A172 (cell line): ENCODE measurements at places on chromosomes 4 and X. TPM values are rescaled to one million over a fixed set of nuclear protein-coding genes. Genes with fewer than 3 reads are reported as not detected.

DNA sequence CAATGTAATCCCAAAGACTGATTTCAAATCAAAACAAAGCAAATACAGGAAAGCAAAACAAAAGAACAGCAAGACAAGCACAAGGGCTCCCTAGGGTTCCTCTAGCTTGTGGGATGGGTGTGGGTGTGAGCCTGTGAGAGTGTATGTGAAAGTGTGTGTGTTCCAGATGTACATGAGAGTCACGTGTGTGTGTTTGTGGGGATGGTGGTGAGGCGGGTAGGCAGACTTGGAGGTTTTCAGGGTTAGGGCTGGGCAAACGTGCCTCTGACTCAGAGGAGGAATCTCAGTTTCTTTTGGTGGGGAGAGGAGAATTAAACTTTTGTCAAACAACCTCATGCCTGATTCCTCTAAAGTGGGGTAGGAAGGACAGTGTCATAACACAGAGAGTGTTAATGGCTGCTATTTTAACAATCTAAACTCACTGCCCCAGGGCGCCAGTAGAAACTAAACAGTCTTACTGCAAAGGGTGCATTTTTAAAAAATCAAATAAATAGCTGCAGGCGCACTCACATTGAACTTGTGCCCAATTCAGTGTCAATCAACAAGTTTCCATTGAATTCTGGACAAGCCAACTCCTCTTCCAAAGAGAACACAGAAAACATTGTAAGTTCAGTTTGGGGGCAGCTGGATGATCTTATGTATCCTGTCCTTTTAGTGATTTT lies 51.8 kb downstream of the CHRDL1 start:
- no peak for DNase-seq

The PRR32 gene
- total RNA-seq: not detected in 2 replicates

DNA sequence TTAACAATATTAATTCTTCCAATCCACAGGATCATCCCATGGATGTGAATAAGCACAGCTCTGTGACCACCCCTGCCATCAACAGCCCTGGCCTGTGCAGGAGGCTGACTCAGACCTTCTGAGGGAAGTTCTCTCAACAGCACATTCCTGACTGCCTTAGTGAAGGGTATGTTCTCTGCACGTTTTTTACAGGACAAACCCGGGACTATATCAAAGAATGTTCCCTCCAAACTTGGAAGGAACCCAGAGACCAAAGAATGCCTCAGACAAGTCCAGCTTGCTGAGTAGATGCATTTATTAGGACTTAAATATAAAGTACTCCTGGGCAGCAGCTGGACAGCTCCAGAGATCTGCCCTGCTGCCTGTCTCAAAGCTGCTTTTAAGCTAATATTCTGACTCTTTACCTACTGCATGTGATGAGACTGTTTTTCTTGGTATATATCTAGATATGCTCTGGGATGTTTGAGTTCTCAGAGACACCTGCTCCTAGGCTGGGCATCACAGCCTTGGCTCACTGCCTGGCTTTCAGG lies 1127.8 kb upstream of the PRKX start:
- DNase-seq: no peak

GRCh38 chrX:107673431-107673830 lies 45.1 kb downstream of the PRPS1 start:
- no peak for DNase-seq

GRCh38 chr4:21013501-21013900 lies 313.2 kb downstream of the PACRGL start:
- DNase-seq: no peak

- DNase-seq: no peak
Measured at GRCh38 chrX:107602694-107603239, 25.5 kb upstream of the PRPS1 start.

DNA sequence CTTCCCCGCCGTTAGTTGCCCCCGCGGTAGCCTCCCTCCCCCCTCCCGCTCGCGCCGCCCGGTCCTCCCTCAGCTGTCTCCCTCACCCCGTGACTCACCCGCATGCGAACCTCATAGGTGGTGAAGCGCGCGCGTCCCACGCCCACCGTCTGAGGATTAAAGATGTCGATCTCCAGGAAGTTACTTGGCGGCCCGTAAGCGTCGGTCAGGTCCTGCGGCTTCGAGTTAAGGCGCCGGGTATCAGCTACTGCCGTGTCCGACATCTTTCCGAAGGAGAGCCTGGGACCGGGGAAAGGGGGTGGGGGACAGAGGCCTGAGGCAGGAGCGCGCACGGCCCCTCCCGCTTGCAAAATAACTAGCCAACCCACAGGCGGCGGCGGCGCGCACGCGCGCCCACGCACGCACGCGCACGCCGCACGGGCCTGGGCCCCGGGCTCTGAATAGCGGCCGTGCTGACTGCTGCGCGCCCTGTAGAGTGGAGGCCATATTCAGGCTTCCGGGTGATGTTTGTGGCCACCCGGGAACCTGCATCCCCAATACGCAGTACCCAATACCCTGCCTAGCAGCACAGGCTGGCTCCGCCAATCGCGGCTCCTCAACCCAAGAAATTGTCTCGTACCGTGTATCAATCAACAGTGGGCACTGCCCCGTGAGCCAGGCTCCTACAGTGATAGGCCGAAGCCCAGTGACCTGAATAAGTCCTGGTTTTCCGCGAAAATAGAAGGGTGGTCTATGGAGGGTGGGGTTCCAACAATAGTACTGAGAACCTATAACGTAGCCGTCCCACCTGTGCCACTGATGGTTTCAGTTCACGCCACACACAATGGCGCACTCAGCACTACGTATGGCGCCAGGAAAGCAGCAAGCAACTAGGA lies at the start of gene SNX12:
Gene SNX12, minus strand, starts transcription at position 291 of the 875 bp plus-strand sequence. Its CDS starts 28 bp downstream, at position 263.
- peak; percentile 91 for DNase-seq
